AG09309 (cell line): ENCODE measurements at places on chromosomes 5 and 9.

- DNase-seq = no peak
Observed at GRCh38 chr9:137969008-137969407, 91.4 kb downstream of the CACNA1B start.

- no peak for DNase-seq
Observed at GRCh38 chr5:97545886-97546535, 363.0 kb upstream of the RIOK2 start.

DNA sequence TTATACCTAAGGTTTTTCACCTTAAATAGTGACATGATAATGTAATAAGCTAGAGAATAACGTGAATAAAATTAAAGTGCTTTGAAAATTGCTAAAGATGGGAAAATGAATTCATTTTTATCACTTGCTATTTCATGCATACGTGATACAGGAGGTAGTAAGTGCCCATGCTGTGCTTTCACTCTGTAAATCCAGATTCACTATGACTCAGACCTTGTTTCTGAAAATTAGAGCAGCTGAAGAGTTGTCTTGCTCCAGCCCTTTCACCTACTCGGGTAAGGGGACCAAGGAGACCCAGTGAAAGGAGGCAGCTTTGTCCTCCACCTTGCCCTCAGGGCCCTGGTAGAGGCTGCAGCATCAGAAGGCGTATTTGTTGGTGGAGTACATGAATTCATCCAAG, 87.9 kb downstream of the ANKH start:
- no peak for DNase-seq

DNA sequence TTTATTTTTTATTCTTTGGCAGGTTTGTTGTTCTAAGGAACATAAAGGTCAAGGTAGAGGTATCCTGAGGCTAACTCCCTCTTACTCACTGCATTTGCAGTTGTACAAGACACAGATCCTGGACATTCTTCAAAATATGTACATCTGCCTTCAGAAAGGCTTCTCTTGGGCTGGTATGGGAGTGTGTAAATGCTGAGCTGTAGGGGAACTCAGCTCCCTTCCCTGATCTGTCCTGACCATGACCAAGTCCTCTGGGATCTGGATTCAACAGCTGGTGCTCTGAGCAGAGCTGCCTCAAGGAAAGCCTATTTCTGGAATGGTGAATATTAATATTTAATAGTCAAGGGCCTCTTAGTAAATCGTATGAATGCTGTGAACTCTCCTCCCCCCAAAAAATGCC, 117.4 kb downstream of the PRKACG start:
- DNase-seq = no peak

GRCh38 chr9:18319918-18320445, 154.0 kb upstream of the ADAMTSL1 start:
- no peak for DNase-seq

GRCh38 chr9:70120834-70121510, 77.3 kb downstream of the MAMDC2 start:
- DNase-seq = peak; percentile 84

DNA sequence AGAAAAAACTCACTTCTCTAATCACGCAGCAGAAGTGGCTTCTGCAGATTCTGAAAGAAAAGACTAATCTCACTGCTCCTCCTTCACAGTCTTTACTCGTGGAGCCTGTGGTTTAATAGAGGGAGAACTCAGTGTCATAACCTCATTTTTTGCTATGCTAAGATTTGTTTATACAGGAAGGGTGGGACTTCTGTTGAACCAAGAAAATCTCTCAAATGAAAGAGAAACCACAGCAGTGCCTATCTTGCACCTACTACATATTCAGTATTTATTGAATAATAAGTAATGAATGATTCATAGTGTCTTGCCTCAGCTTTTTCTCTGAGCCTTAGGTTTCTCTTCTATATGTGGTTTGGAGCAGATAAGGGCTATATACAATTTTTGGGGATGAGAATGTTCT, 136.1 kb upstream of the DMAC1 start:
- DNase-seq = no peak

- DNase-seq = no peak
Observed at GRCh38 chr9:107155244-107155817, 127.7 kb upstream of the RAD23B start.

DNA sequence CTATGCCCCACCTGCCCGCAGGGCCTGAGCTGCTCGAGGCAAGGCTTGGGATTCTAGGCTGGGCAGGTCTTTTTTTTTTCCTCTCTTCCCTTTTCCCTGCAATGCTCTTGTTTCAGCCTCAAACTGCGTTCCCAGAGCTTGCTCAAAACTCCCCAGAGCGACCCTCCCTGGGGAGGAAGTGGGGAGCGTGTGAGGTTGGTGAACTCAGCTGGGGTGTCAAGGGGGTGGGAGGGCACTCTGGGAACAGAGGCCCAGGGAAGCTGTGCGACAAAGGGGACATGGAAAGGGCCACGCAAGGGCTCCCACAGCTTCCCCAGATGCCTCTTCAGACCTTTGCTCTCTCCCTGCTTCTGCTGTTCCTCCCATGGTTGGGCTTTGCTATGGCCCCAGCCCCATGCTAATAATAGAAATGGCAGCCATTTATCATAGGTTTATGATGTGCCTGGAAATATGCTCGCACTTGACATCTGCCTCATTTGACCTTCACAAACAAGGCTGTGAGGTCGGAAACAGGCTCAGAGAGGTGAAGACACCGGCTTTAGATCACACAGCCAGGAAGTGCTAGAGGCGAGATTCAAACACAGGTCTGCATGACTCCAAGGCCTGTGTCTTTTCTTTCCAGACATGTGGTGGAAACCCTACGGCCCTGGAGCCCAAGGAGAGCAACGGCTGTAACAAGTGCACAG, 40.9 kb upstream of the IL17B start:
- no peak for DNase-seq

- peak; percentile 39 for DNase-seq
Observed at GRCh38 chr5:179393078-179393477, 47.8 kb upstream of the ADAMTS2 start.

DNA sequence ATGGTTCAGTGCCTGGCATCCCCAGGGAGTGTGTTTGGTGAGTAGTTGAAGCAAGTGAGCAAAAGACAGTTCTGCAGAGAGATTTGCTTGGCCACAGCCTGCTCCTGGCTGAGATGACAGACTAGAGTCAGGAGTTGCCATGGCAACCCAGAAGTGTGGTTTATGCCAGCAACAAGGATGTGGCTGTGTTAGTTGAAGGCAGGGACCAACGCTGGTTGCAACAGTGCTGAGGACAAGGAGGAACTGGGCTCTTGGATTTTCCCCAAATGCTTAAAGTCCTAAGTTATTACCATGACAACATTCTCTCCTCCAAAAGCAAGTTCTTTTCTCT, 2.7 kb downstream of the NXNL2 start:
- peak; percentile 84 for DNase-seq

DNA sequence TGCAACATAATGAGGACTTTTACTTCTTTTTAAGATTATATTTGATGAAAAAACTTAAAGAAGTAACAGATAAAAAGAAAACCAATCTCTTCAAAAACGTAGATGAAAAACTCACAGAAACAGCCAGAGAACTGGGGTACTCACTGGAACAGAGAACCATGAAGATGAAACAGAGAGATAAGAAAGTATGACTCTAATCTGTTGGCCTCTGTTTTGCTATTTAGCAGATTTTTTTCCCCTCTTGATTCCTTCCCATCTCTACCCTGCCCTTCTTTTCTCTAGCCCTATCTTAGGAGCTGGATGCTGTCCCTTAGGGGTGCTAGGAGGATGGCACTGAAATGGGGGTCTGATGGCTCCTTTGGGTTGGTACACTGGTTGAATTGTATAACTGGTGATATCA, 97.5 kb upstream of the FREM1 start:
- no peak for DNase-seq

GRCh38 chr5:6760686-6761085, 47.5 kb downstream of the TENT4A start:
- no peak for DNase-seq

DNA sequence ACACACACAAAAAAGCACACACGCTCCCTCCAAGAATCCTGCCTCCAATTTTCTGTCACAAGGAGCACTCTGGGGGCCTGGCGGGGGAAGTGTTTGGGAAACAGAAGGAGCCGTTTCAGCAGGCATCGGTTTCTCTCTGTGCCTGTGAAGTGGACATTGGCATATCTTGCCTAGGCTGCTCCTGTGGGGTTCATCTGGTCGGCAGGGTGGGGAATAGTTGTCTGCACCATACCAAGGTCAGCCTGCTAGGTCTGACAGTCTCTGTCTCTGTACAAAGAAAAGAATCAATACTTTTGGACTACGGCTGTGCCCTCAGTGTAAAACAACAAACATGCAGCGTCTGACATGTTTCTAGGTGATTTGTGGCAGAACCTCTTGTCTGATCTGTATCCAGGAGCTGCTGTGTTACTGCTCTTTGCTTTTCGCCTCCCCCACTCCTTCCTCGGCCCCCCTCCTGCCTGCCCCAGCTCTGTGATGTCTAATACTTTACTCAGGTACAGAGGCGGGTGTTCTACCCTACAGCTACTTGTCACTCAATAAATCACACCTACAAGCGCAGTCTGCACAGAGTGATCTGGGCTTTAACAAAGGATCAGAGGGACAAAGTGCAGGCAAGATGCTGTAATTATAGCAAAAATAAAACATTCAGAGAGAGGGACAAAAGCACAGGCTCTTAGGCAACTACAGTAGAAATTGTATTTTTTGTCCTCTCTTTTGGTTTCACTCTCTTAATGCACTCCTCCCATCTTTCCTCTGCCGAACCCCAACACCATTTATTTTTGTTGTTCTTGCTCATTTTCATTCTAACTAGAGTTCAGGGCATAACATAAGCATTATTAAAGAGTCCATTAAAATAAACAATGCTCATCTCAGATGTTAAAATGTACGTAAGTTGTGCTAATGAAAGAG, 216.7 kb downstream of the BNC2 start:
- no peak for DNase-seq

- no peak for DNase-seq
Observed at GRCh38 chr5:96714450-96714849, 52.3 kb downstream of the CAST start.

DNA sequence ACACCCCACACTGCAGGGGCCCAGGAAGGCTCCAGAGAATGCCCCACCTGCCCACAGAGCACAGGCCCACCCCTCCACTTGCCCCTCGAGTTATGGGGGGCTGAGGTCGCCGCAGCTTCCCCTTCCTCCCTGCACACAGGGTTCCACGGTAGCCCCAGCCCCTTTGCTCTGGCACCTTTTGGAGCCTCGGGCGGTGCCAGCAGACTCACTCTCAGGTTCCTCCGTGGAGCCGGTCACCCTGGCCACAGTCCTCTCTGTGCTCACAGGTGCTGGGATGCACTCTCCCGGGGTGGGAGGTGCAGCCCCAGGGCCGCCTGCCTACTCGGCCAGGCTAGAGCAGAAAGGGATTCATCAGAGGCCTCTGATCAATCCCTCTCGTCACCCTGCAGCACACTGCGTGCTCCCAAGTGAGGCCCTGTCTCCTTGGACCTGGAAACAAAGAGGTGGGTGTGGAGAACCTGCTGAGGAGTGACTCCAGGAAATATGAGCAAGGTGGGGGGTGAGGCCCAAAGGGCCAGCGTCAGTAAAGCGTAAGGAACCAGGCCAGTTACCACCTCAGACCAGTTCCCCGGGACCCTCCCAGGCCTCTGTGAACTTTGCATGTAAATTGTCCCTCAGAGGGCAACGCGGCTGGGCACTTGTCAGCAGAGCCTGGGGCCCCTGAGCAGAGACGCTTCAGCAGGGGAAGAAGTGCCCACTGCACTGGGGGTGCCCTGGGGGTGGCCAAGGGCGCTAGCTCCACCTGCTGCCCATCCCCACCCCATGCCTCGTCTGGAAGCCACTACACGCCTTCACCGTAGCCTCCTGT, 167.8 kb downstream of the OLFM1 start:
- DNase-seq = no peak

DNA sequence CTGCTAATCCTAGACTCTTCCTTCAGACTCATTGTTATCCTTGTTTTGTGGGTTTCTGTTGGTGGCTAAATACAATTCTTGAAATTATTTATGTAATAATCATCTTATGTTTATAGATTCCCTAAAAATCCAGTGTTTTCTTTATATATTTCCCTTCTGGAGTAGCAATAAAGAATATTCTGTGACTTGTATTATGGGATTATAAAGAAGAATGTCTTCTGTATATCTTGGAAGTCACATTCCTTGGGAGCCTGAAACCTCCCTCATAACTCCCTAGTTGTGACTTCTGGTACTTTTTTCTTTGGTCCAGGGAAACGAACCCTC, 356.1 kb downstream of the TMEM167A start:
- no peak for DNase-seq

GRCh38 chr5:32276173-32276853, 36.4 kb downstream of the MTMR12 start:
- no peak for DNase-seq

GRCh38 chr5:90488791-90489190, 14.1 kb downstream of the POLR3G start:
- DNase-seq = peak; percentile 43

GRCh38 chr5:126360467-126360866, 62.7 kb upstream of the GRAMD2B start:
- DNase-seq = no peak

DNA sequence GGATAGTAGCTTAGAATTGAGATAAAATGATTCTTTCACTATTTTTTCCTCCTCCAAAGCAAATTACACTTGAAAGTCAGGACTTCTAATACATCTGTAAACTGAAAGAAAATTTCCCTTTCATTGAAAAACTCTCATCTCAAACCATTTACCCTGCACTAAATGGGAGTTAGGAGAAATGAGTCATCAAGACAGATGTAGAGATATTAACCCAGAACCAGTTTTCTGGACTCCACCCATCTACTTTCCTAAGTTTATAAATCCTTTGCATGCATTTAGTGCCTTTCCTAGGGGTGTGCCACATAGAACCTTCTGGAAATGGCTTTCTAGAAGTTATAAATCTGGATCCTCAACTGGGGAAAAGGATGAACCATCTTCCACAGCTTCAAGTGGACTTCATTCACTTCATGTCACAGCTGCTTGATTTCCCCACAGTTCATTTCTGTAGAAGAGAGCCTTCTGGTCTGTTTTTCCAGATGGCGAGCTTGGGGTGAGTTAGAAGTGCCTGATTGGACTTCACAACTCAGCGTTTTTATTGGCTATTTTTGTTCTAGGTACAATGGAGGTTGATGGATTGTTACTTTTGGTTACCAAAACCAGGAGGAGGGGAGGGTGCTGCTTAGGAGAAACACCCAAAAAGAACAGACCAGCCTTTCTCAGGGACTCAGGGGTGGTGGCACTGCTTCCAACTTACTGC, 72.5 kb upstream of the GPR151 start:
- DNase-seq = no peak

- no peak for DNase-seq
Observed at GRCh38 chr5:34585601-34586104, 70.5 kb upstream of the RAI14 start.

- DNase-seq = no peak
Observed at GRCh38 chr5:62742207-62742606, 163.6 kb downstream of the LRRC70 start.

DNA sequence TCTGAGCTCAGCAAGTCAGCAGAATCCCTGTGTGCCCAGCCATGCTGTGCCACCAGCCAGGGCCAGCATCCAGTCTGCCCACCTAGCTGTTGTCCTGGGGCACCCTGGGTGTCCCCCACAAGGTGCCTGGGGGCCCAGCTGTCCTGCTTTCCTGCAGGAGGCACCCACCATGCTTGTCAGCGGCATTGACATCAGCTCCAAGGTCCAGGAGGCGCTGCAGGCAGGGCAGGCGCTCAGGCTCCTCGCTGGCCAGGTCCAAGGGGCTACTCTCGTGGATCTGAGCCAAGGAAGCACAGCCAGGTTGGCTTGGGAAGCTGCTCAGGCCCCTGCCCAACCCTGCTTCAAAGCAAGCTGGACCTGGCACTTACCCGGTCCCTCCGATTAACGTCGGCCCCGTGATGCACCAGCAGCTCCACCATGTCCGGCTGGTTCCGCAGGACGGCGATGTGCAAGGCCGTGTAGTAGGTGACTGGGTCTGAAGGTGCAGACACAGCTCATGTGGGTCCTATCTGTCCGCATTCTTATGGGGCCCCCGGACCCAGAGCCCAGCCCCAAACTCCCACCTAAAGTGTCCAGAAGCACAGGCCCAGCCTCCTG, 2.8 kb downstream of the ASB6 start:
- DNase-seq = no peak
